ENCODE measurements at places on chromosomes 16 and 17.
A peak's percentile ranks its signal among the peaks of the same experiment; 100 is the strongest.

DNA sequence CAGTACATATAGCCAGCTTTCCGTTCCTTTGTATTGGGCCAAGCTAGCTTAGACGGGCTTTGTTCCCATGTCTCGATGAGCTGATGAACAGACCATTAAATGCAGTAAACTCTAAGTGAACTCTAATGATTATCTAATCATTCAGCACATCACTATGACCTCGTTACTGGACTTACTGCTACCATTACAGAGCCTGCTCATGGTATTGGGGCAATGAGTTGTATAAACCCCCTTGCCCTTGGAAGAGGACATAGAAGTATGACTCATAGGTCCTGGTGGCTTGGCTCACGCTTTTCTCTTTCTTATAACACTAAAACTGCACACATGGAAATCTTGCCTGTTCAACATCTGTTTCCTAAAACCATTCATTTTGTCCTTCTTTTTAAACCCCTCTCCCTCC is 93.6 kb upstream of the DYNLRB2 start:
- DNase-seq = no peak

DNA sequence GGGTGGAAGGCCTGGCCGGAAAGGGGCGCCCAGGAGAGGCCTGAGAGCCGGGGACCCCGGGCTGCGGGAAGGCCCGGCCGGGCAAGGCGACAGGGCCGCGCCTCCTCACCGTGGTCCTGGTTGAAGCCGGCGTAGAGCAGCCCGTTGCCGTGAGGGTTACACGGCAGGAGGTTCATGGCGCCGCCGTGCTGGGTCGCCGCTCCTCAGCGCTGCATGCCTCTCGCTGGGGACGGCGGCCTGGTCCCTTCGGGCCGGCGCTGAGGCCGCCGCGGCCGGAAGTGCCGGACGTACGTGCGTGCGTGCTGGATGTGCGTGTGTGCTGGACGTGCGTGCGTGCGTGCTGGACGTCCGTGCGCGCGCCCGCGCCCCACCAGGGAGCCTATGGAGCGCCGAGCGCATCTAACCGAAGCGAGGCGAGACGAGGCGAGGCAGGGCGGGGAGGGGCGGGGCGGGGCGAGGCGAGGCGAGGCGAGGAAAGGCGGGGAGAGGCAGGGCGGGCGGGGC is at the start of gene WDR45B:
TSS of gene WDR45B (minus strand) at position 280 of the 504 bp plus-strand sequence. CDS start at position 176, 104 bp downstream.
- DNase-seq = peak; percentile 93

DNA sequence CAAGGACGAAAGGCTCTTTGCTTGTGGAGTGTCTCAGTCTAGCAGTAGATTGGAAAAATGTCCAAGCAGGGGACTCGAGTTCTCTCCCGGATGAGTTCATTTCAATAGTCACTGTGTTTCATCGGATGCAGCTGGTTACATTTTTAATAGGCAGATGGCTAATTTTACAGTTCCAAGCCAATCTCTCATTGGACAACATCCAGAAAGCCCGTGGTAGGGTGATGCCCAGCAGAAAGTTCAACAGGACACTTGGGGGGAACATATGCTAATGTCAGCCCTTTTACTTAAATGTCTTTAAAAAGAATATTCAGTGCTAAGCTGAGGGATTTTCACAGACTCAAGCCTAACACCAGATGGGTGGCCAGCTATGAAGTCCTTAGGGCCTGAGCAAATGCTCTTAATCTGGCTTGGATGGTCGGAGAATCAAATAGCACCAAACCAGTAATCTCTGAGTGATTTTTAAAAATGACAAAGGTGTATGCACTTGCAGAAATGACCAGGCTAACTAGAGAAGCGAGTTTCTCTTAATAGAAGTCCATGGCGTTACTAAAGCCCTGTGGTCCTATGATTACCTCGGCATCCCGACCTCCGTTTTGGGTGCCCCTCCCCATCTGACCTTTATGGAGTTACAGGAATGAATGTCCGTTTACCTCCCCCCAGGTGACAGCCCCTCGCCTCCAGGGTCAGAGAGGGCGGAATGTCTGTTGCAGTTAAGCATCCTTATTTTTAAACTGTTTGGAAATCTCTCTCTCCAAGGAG is 289.2 kb upstream of the SALL1 start:
- DNase-seq = no peak

DNA sequence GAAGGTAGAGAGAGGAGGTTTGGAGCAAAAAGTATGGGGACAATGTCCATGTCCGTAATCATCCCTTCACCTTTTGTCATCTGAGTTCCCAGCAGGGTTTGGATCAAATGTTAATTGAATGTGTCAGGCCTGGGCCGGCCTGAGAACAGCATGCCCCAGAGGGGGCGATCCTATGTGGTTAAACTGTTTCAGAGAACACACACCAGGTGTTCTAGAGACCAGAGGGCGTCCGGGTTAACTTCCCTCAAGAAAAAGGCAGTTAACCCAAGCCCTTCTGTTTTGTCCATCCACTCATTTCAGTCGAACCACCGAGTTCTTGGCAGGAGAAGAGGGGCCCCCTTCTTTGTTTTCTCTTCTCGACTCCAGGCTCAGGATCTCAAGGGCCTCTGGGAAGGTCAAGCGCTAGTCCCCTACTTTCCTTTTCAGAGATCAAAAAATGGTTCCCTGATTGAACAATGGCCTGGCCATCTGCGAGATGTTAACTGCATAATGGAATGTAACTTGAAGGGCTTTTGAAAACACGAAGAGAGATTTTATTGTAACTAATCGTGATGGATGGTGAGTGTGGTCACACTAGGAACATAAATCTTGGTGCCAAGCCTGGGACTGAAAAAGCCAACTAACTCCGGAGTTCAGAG is 142.5 kb downstream of the IRX3 start:
- no peak for DNase-seq

DNA sequence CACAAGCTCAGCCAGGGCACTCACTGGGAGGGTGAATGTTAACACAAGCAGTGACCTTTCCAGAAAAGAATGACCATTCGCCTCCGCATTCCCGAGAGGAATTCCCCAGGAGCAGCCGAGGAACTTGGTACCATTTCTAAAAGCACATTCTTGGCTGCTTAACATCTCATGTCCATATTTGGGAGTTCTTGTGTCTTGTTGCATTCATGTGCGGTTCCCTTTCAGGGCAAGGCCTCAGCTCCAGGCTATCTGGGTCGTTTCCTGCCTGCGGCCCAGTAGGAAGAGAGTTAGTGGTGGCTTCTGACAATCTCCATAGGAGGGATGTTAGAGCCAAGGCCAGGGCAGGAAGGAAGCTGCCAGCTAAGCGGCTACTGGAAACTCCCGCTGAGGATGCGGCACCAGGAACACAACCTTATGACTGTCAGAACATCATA is 27.8 kb upstream of the MEAK7 start:
- peak; percentile 97 for DNase-seq

GRCh38 chr16:69017036-69017783 is 88.2 kb upstream of the HAS3 start:
- DNase-seq = peak; percentile 71

- DNase-seq = no peak
Observed at GRCh38 chr17:57528058-57528451, 217.0 kb downstream of the CCDC182 start.

DNA sequence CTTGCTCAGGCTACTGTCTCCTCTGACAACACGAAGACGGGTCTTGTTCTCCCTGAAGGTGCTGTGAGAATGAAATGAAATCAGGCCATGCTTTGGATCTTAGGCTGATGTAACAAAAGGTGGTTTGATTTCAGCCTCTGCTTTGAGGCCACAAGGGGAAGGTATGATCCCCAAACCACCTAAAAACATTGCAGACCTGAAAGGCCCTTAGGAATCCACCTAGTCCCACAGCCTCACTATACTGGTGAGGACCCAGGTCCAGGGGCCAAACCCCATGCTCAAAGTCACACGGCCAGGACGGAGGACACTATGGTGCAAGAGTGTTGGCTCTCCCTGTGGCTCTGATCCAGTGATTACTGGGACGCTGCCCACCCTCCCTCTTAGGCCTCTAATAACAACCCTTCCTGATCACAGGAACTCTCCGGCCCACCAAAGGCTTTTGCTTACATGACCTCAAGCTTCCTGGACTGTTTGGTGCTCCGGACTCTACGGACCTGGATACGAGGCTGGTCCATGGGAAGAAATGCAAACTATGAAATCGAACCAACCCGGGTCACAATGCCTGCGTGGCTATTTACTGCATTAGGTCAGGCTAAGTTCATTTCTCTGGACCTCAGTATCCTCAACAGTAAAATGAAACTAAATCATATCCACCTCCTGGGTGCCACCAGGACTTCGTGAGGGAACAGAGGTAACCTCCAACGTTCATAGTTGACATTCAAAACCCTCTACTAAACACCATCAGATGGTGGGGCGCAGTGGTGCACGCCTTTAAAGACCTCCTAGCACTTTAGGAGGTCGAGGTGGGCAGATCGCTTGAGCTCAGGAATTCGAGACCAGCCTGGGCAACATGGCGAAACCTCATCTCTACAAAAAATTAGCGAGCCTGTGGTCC is 1.5 kb downstream of the TRIM25 start:
- no peak for DNase-seq

- peak; percentile 84 for DNase-seq
Observed at GRCh38 chr17:59753522-59754467, 46.3 kb downstream of the VMP1 start.

DNA sequence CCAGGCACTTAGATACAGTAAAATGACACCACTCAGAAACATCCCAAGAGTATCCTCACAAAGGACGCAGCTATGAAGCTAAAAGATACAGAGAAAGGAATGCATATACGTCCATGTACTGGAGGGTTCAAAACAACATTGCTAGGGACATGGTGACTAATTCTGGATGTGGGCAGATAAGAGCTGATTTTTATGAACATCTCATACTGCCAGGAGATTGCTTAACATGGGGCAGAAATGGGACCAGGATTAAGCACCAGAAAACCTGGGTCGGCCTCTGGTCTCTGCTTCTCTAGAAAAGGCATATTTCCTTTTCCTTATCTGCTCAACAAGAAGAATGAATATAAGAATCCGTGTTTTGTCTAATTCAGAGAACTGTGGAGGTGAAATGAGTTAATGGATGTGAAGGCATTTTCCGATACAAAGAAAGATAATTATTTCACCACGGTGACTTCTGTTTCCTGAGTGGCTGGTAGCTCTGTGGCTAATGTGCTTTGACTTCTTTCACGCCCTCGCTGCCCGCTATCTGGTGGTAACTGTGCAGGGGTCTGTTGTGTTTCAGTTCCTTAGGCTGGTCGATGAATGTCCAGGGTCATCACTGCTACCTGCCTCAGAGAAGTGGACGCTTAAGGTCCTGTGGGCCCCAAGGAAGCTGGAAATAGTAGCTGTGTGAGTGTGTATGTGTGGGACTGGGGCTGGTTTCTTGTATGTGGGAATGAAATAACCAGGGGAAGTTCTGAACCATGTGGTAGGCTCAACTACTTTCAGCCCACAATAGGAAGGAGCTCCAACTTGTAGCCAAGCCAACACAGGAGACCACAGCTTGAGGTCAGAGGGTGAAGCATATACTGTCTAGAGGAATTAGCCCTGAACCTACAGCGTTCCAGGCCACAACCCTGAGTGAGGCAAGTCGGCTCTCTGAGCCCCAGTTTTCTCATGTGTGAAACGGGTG is 15.8 kb upstream of the CCL5 start:
- DNase-seq = no peak

DNA sequence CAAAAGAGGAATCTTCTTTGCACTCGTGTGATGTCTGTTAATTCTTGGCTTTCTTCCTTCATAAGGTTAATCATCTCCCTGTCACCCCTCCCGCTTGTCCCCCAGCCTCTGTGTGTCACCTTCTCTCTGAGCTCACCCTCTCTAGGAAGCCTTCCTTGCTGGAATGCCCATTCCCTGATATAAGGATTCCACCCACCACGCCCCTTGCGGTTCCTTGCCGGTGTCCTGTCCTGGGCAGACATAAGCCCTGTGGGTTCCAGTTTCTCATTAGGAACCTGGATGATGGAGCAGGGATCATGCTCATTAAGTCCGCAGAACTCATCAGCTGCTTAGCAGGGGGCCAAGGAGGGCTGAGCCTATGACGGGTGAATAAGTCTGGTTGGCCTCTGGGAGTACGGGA is 559.3 kb downstream of the MAF start:
- no peak for DNase-seq

GRCh38 chr17:81190591-81190990 is 24.6 kb upstream of the AATK start:
- DNase-seq = no peak

GRCh38 chr17:49218941-49219913 is 8.7 kb downstream of the ABI3 start:
- no peak for DNase-seq

DNA sequence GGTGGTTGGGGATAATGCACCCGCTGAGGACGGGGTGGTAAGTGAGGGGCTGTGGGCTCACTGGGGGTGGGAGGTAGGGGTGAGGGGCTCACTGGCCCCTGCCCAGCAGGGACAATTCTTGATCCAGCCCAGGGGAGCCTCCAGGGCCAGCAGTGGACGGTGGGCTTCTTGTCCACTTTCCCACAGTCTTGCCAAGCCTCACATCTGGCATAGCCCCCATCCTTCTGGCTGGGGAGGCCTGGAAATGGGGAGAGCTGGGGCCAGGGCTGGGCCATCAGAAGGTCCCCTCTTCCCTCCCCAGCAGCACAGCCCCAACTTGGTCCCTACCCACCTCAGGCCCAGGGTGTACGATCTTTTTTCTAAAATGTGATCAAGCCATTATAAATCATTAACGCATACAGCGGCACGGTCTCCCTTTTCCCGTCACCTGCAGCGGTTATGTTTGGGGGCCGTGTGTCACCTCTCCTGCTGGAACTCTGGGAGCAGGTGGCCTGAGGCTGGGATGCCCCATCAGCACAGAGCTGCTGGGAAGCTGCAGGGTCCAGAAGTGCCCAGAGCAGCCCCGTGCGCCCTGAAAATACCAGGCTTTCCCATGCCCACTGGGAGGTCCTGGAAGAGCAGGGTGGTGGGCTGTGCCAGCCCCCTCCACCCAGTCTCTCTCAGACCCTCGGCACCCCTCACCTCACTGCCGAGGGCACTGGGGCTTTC is 7.2 kb upstream of the SETD6 start:
- no peak for DNase-seq

DNA sequence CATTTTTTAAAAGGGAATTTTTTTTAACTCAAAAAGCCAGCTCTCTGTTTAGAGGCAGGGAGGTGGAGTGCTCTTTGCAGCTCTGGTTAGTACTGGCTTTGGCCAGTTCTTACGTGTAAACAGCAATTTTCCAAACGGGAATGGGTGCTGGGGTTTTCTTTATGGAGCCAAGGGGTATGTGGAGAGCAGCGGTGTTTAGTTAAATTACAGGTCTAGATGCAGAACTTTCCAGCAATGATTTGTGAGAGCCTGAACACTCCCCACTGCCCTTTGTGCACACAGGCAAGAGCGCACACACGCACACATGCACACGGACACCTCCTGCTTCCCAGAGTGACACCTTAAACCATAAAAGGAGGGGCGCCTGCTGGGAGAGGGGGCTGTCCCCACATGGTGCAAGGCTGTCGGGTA is 140.2 kb downstream of the MSI2 start:
- no peak for DNase-seq

DNA sequence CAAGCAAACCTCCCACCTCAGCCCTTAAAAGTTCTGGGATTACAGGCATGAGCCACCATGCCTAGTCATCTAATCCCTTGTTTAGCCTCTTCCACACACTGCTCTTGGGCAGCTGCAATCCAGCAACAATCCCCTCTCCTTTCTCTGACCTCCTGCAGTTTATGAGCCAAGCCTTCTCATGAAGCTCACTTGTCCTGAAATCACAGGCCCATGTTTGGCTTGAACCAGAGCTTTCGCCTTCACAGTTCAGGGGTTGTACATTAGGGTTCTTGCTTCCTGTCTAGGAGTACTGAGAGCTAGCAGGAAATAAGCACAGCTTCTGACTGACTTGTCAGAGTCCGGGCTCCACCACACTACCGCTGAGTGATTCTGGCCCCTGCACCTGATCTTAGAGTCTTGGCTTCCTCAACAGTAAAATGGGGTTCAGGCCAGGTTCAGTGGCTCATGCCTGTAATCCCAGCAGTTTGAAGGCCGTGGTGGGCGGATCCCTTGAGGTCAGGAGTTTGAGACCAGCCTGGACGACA is 16.3 kb downstream of the ERAL1 start:
- DNase-seq = no peak
